ENCODE measurements at places on chromosomes 12 and 14. TPM values are rescaled to one million over a fixed set of nuclear protein-coding genes. Genes with fewer than 3 reads are reported as not detected.

The KRT82 gene
- not detected for total RNA-seq

The MANSC1 gene
- total RNA-seq: 21.7 TPM

The OTOGL gene
- total RNA-seq: 0.31 TPM

DNA sequence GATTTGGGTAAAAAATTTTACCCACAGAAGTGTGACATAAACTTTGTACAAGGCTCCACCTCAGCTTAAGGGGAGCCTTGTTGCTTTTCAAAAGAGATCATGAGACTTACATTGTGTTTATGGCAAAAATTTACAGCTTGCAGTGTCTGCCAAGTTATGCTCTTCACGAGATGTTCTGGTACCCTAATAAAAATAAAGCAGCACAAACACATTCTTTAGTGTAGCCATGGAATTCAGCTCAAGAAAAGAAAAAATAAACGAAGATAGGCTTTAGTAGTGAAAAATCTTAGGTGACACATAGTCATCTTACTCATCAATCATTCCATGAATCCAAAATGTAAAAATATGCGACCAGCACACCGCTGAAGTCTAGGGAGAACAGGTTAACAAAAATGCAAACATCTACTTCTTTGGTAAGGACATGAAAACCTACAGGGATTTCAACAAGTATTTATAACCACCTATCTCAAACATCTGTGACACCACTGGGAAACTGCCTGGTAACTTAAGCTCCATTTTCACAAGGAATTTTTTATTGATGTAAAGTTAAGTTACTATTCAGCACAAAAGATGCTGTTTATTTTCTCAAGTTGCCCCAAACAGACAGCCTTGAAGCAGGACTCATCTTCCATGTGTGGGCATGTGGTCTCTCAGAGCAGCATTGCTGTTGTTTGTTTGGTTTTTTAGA lies 32.9 kb downstream of the DMAC2L start:
- no peak for DNase-seq

DNA sequence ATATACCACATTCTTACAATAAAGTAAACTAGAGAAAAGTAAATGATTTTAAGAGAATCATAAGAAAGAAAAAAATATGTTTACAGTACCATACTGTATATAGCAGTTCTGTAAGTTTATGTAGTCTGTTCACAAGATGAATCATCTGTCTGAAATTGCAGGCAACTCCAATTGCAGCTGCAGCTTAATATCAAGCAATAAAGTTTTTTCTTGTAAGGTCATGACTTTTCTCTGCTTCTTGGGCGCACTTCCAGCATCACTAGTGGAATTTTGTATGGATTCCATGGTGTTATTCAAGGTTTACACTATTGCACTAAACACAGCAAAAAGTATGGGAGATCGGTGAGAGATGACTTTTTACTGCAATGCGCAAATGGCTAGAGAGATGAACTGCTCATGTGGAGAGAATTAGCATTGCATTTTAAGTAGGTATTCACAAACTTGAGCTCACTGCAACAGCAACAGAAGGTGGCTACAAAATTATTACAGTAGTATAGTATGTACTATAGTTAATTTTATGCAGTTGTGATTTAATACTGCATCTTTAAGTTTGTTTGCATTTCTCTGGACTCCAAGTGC lies 445.4 kb upstream of the OR4E1 start:
- no peak for DNase-seq

GRCh38 chr12:6574576-6575295 lies 6.6 kb upstream of the NOP2 start:
- no peak for DNase-seq
